ENCODE measurements at places on chromosomes 3 and 15.

DNA sequence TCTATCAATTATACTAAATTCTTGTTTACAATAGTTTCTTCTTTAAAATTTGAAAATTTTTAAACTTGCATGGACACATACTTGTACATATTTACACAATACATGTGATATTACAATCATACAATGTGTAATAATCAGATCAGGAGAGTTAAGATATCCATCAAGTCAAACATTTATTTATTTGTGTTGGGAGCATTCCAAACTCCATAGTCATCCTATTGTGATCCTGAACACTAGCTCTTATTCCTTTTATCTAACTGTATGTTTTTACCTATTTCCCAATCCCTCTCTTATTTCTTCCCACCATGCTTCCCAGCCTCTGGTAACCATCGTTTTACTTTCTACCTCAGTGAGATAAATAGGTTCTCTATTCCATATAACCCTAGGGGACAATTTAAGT is 1219.2 kb downstream of the ZPLD1 start:
- no peak for DNase-seq

DNA sequence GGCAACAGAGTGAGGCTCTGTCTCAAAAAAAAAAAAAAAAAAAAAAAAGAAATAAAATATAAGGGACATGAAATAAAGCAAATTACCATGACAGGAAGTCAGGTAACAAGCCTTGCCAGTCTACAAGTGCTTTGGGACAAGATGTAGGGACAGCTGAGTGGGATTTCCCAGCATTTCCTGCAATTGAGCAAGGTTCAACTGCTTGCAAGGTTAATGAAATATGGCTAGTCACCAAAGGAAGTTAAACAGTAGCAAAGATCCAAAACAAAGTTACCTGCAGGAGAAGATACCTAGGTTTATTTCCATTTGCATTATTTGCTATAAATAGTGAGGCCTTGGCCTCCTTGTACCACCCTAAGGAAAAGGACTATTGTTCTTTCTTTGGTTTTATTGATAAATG is 22.3 kb upstream of the CNOT10 start:
- DNase-seq, result no peak

DNA sequence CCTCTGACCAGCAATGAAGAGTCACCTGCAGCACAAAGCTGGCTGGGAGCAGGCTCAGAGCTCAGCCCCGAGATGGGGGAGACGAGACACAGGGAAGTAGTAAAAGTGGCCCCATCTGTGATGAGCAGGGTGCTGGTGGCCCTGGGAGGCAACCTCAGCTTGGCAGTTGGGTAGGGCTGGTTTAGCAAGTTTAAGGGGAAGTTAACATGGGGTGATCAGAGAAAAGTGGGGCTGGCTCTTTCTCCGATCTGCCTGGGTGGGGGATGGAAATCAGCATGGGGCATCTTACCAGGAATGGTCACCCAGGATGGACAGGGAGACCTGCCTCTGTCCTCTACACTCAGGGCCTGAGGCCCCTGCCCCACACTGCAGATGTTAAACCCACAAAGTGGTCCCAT is 29.9 kb upstream of the SFMBT1 start:
- DNase-seq, result no peak

GRCh38 chr3:146313746-146314111 is 62.8 kb upstream of the PLSCR4 start:
- no peak for DNase-seq

GRCh38 chr3:52705438-52705687 is 228 bp downstream of the GLT8D1 start:
- no peak for DNase-seq

- no peak for DNase-seq
These were observed 23.0 kb upstream of the ARPP21 start for GRCh38 chr3:35616346-35616745.

GRCh38 chr3:129382366-129382765 is 46.1 kb downstream of the EFCAB12 start:
- DNase-seq, result no peak

GRCh38 chr3:8443829-8444791 is 57.5 kb upstream of the LMCD1 start:
- peak; percentile 97 for DNase-seq

DNA sequence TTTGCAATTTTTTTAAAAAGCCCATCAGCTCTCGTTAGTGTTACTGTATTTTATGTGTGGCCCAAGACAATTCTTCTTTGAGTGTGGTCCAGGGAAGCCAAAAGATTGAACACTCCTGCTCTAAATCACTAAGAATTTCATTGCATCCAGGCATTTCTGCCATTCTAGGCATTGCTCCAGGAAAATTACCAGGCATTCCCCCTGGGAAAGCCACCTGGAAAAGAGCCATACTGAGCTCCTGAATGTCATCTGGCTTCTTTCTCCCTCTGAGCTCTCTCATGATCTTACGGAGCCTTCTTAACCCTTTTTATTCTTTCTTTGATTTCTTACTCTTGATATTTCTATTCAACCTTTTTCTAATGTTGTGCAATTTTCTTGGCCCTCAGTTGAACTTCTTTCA is 202.2 kb downstream of the DOCK3 start:
- no peak for DNase-seq

GRCh38 chr15:81265944-81266775 is 57.8 kb downstream of the STARD5 start:
- DNase-seq, result peak; percentile 76

- DNase-seq, result no peak
These were observed 69.3 kb upstream of the BFSP2 start for GRCh38 chr3:133330522-133330921.

GRCh38 chr3:191353022-191353777 is 22.9 kb upstream of the UTS2B start:
- DNase-seq, result no peak

DNA sequence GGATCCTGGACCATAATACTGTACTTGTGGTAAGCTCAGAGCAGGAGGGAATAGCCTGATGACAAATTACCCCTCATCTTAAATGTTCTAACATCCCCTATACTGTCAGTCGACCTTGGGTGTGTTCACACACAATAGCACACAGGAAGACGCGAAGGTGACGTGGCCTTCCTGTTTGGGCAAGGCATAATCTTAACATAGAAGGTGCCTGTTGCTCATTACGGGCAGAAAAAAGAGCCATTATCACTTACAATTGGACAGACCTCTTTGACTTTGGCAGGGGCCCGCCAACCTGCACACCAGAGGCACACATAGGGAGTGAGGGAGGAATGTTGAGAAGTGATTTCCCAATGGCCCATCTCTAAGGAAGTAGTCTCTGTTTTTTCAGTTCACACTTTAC is 144.2 kb downstream of the ANO10 start:
- DNase-seq, result no peak

GRCh38 chr3:197520311-197521276 is 35.2 kb downstream of the BDH1 start:
- DNase-seq, result no peak

GRCh38 chr3:119796785-119797184 is 14.9 kb downstream of the NR1I2 start:
- no peak for DNase-seq

DNA sequence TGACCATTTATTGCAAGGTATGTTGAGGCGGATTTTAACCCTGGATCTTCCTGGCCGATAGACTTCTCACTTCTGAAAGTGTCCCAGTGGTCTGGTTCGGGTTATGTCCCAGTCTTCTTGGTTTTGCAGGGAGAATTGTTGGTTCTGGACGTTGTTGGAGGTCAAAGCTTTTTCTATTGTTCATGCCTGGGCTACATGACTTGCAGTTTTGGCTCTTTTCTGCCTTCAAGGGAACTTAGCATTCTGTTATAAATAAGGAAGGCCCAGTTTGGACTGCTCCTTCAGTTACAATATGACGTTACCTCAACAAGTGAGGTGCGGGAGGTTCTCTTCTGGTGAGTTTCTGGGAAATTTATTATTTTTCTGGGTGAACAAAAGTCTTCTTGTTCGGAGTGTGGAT is 614.3 kb downstream of the DIPK2A start:
- DNase-seq, result no peak

- DNase-seq, result no peak
These were observed 4.2 kb upstream of the FGF7 start for GRCh38 chr15:49418811-49419210.

GRCh38 chr3:17039594-17039993 is 154.8 kb downstream of the PLCL2 start:
- DNase-seq, result peak; percentile 92

DNA sequence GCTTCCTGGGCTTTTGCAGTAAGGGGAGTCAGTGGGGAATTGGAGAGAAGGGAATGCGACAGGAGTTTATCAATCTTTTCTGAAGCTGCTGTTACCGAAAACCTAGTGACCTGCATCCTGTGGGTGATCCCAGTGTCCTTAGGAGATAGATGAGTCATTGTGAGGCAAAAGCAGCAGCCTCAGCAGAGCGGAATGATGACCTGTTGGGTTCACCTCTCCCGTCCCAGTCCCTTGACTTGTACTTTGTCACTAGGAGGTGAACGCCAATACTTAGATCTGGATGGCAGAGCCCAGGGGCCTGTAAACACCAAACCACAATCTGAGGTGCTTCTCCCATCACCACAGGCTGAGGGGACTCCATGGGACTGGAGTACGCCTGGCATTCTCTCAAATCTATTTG is 17.9 kb downstream of the CDAN1 start:
- DNase-seq, result no peak

DNA sequence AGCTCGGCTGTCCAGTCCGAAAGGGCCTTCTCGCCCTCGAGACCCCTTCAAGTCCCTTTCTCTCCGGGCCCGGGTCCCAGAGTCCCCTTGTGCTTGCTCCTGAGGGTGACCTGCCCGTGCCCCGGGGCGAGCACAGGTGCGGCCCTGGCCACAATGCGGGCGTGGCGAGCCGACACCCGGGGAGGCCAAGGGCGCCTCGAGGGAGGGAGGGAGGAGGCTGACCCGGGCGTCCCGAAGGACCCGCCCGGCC is 810 bp upstream of the MEF2A start:
- DNase-seq, result no peak

DNA sequence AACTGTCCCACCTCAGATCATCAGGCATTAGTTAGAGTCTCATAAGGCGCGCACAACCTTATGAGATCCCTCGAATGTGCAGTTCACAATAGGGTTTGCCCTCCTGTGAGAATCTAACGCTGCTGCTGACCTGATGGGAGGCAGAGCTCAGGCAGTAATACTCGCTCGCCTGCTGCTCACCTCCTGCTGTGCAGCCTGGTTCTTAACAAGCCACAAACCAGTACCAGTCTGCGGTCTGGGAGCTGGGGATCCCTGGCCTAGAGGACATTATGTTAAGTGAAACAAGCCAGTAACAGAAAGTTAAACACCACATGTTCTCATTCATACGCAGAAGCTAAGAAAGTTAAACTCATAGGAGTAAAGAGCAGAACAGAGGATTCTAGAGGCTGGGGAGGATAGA is 47.0 kb downstream of the MAP3K13 start:
- no peak for DNase-seq

DNA sequence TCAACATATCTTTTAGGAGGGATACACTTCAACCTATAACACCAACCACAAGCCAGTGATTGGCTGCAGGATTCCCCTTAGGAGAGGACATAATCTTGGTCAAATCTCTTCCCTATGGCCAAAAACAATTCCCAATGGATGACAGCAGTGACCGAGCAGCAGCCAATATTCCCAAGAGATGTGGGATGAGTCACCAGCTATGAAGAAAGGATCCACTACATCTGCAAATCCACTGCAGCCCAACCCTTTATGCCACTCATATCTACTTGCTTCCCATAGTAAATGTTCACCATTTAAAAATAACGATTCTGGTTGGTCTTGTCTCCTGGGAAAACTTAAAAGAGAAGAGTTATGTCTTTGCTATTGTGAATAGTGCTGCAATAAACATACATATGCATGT is 4.5 kb upstream of the IQCF5 start:
- no peak for DNase-seq

- peak; percentile 47 for DNase-seq
These were observed 416 bp upstream of the CORO2B start for GRCh38 chr15:68578175-68578979.

DNA sequence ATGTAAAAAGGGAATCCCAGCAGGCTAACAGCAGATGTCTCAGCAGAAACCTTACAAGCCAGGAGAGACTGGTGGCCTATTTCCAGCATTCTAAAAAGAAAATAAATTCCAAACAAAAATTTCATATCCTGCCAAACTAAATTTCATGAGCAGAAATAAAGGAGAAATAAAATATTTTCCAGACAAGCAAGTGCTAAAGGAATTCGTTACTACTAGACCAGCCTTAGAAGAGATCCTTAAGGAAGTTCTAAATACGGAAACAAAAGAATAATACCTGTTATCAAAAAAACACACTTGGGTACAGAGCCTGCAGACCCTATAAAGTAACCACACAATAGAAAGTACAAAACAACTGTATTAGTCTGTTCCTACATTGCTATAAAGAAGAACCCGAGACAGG is 41.4 kb downstream of the HDGFL3 start:
- no peak for DNase-seq

DNA sequence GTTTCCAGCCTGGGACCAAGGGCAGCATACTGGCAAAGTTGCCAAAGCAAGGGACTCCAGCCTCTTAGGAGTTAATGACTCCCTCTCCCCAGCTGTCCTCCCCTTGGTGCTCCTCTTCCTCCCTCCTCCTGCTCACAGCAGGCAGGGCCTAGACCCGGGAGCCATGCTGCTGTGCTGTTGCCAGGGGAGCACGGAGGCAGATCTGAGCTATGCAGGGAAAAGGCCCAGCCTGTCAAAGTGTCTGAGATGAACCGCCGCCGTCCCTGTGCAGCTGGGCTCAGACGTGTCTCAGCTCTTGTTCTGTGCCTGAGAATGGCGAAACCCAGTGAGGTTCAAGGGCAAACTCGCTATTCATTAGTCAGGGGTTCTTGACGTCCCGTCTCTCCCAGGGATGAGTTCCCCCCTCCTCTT is 60.8 kb upstream of the POLG start:
- DNase-seq, result no peak

All from SW 1271 (cell line).